ENCODE measurements at places on chromosomes 6 and 20. TPM values are rescaled to one million over a fixed set of nuclear protein-coding genes. Genes with fewer than 3 reads are reported as not detected.

DNA sequence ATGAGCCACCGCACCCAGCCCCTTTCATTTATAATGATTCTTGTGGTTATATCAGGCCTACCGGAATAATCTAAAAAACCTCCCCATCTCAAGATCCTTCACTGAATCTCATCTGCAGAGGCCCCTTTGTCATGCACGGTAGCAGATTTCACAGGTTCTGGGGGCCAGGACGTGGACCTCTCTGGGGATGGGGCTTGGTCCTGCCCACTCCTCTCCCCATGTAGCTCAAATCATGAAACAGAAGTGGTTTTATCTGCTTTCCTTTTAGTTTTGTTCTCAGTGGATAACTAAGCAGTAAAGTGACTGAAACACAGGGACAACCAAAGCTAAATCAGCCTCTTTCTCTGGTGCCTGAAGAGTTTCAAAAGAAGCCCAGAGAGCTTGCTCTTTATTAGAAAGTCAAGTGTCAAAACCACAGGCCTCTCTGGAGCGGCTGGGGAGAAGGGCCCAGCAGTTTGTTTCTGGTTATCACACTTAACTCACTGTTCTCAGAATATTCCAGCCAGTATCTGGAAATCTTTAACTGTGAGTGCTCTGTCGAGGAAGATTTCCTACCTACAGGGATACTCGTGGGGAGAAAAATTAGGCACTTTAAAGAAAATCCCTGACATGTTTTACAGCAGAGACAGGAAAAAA lies 60.6 kb upstream of the FAM184A start:
- no peak for DNase-seq

DNA sequence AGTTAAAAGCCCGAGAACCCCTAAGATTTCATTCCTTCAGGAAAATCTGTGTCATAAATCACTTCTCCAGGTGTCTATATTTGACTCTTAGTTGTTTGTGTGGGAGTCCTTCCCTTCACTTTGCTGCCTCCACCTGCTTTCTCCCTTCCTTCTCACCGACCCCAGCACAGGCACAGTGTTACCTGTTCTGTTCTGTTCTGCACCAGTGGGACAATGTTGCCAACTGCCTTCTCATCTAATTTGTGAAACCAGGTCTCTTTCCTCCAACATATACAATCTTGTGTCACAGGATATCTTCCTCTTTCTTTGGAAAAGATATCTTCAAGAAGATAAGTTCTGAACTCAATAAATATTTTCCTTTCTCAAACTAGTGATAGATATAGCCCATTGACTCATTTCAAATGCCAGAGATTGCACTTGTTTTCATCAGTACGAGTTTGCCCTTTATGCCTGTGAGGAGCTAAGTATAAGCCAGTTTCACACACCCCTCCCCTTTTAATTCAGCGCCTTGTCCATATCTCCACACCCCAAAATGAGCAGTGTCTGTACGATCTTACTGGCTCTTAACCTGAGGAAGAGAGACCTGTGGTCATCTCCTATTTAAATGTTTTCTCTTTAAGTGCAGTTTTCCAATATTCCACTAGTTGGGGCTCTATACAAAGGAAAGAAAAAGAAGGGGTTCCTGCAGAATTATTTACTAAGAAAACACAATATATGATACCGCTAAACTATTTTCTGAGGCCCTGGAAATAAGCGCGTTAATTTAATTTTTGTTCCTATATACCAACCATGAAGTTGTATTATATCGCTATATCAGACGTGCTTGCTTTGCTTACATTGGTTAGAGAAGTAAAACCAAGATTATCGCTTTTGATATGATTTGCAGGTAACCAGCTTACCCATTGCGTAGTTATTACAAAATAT lies 81.6 kb upstream of the PREP start:
- DNase-seq, result peak; percentile 82

GRCh38 chr6:116387374-116387773 lies 16.6 kb downstream of the DSE start:
- DNase-seq, result no peak

- DNase-seq, result no peak
Observed at GRCh38 chr6:111804627-111805235, 68.5 kb downstream of the FYN start.

COL19A1 gene
- total RNA-seq, result 26.4 TPM

DNA sequence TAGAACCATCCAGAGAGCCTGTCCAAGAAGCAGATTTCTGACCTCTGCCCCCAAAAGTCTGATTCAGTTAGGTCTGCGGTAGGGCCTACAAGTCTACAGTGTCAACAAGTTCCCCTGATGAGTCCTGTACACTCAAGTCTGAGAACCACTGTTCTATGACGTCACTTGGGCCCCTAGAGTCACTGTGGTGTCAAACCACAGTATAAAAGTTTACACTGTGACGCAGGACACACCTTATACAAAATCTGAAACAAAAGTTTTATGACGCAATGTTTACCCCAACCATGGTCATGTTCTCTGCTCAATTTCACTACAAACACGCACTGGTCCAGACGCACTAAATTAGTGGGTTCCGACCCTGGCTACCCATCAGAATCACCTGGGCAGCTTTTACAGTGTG lies 17.9 kb downstream of the SLA2 start:
- no peak for DNase-seq

DNA sequence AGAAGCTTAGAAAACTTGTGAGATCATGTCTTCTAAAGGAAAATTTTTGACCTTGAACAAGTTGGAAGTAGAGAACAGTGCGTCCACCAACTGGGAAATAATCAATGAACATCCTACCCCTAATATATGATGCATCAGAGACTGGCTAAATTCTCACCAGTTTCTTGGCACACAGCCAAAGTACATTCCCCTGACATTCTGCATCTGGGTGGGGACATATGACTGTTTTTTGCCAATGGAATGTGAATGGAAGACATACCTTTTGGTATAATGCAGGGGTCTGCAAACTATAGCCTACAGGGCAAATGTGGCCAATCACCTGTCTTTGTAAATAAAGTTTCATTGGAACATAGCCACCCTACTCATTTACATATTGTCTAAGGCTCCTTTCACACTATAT lies 84.7 kb downstream of the HAO1 start:
- DNase-seq, result no peak

DNA sequence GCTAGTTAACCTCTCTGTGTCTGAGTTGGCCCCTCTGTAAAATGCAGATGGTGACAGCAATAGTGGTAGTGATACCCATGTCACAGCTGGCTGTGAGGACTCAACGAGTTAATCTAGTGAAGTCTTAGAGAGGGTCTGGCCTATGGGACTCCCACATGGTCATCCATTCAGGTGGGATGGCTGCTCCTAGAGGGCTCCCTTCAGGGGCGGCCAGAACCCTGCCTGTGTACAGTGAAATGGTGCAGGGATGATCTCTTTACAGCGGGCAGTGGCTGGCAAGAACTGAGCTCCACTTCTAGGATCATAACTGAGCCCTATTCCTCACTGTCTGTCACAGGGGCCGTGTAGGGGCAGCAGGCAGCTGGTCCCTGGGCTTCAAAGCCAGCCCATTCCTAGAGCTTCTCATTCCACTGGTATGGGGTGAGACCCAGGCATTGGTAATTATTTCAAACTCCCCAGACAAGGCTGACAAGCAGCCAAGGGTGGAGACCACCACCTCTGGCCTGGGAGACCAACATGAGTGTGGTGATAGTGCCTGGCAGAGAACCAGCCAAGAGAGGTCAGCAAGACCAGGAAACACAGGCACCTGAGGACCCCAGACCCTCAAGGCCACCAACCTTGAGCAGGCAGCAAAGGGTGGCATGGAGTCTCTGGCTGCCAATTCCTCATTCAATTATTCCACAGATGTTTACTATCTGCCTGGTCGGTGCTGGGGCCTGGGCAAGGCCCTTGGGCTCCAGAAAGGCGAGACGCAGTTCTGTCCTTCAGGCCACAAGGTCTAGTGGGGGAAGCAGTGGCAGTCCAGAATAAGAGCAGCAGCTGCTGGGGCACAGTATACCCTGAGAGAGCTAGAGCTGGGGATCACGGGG lies 103.4 kb downstream of the MRPL14 start:
- no peak for DNase-seq

DNA sequence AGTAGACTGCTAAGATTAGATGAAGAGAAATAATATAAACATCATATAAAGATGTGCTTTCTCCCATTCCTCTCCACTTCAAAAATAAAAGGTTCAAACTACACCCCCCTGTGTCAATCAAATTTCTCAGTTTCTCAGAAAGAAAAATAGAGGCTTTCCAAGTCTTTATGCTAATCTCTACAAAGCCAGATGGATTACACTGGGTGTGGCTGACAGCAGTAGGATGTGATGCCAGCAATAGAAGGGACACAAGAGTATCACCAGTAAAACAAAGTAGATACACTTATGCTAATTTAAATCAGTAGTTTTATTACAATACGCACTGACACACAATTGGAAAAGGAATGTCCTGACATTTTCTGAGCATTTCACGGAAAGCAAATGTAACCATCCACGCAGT lies 353.4 kb downstream of the RNGTT start:
- DNase-seq, result no peak

DNA sequence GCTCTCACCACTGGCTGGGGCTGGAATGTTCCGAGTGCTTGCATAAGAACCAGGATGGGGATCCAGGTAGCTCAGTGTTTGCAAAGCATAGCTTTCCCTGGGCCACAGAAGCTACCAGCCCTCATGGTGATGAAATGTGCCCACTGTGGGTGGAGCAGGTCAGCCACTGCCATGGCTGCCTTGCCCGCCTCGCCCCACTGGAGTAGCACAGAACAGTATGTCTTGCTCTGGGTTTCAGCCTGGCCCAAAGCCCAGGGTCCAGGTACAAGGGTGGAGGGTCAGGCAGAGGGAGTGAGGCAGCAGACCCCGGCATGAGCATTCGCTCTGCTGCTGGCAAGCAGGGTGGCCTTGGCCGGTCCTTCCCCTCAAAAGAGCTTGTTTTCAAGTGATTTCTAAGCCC lies 34.7 kb downstream of the KCNK17 start:
- no peak for DNase-seq

DNA sequence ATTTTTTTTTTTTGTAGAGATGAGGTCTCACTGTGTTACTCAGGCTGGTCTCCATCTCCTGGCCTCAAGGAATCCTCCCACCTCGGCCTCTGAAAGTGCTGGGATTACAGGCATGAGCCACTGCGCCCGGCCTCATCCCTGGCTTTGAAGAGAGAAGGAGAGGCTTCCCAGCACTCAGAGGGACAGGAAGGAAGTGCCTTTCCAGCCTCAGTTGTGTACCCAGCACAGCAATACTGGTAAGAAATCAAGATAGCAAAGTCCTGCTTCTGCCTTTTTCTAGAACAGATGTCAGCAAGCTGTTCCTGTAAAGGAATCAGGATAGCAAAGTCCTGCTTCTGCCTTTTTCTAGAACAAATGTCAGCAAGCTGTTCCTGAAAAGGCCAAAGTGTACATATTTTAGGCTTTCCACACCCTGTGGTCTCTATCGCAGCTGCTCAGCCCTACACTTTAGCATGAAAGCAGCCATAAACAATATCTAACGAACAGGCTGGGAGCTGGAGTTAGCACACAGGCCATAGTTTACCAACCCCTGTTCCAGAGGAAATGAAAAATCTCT lies 6.3 kb upstream of the PLTP start:
- DNase-seq, result peak; percentile 27

GRCh38 chr20:52433326-52434040 lies 241.9 kb upstream of the ZFP64 start:
- DNase-seq, result no peak

IP6K3 gene
- 41.4 TPM for total RNA-seq

GABRR1 gene
- total RNA-seq, result 0.41 TPM

SPATA2 gene
- total RNA-seq, result 2.4 TPM
